ENCODE measurements at places on chromosomes 6 and 20.

DNA sequence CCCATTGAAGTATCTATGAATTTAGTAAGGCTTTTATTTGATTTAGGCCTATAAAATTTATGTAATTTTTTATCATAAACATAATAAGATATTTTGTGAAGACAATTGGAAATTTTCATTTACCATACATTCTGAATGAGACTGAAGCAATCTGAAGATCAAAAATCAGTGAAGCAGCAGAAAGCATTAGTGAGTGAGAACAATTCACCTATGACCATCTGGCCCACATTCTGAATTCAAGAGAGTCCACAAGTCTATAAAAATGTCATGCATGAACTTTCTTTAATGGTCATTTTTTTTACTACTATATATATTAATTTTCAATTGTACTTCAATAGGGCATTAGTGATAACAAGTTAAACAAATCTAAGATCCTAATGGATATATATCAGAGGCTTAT lies 1026.6 kb upstream of the MAP3K7 start:
- H3K27me3 ChIP-seq: no peaks in the 10 kb centered on the region
- no peak overlapping the region for H3K4me3 ChIP-seq
- no peak overlapping the region for H3K27ac ChIP-seq
- DNase-seq: no peak
- no peaks in the 10 kb centered on the region for H3K4me1 ChIP-seq
- no peaks in the 10 kb centered on the region for H3K36me3 ChIP-seq

- H3K4me1 ChIP-seq: no peaks in the 10 kb centered on the region
- peaks cover 20% of the 10 kb centered on the region for H3K27me3 ChIP-seq
- DNase-seq: no peak
- no peak overlapping the region for H3K27ac ChIP-seq
- no peaks in the 10 kb centered on the region for H3K36me3 ChIP-seq
Observed at GRCh38 chr6:88262332-88262731, 96.2 kb upstream of the CNR1 start.

GRCh38 chr6:169752074-169752623 lies 727 bp downstream of the ERMARD start:
- no peak for DNase-seq
- H3K27ac ChIP-seq: peak overlapping the region; percentile 99
- peaks cover 30% of the 10 kb centered on the region for H3K4me1 ChIP-seq
- peak overlapping the region; percentile 92 for H3K4me3 ChIP-seq

- peaks cover 23% of the 10 kb centered on the region for H3K36me3 ChIP-seq
- H3K4me3 ChIP-seq: no peak overlapping the region
- no peaks in the 10 kb centered on the region for H3K4me1 ChIP-seq
- no peak overlapping the region for H3K27ac ChIP-seq
Observed at GRCh38 chr6:38180586-38180985, 361.1 kb downstream of the ZFAND3 start.

GRCh38 chr6:5504078-5504477 lies 242.8 kb downstream of the FARS2 start:
- DNase-seq: no peak
- no peaks in the 10 kb centered on the region for H3K27me3 ChIP-seq
- H3K27ac ChIP-seq: no peak overlapping the region
- peaks cover 33% of the 10 kb centered on the region for H3K4me1 ChIP-seq
- no peaks in the 10 kb centered on the region for H3K36me3 ChIP-seq

DNA sequence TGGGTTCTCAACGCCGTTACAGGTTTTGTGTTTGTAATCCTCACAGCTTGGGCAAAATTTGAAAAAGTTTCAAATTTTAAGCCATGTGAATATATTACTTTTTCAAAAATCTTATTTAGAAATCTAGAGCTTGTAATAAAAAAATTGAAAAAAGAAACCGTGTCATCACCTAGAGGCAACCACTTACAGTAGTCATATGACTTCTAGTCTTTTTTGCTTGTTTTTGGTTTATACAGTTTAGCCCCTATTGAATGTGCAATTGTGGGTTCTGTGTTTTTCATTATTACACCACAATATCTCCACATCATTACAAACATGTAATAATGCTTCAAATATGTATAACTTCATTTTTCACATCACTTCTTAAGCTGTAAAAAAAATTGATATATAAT lies 888 bp downstream of the DYNLRB1 start:
- no peak for DNase-seq
- no peaks in the 10 kb centered on the region for H3K27me3 ChIP-seq
- H3K27ac ChIP-seq: peak overlapping the region; percentile 97
- peaks cover 21% of the 10 kb centered on the region for H3K36me3 ChIP-seq
- H3K4me3 ChIP-seq: peak overlapping the region; percentile 99

DNA sequence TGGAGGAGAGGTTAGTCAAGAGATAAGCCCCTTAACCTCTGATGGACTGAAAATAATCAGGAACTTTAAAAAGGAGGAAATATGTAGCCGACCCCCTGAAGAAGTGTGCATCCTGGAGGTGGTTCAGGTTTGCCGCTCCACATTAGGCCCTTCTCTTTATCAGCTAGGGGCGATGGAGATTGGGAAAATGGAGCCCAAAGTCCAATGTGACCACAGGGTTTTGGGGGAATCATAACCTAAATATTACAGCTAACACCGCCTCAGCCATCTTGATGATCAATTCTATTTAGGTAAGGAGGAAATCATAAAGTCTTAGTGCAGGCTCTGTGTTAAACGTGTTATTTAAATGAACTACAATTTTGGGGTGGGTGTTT lies 1.2 kb downstream of the OGFRL1 start:
- H3K4me3 ChIP-seq: peak overlapping the region; percentile 83
- H3K4me1 ChIP-seq: peaks cover 50% of the 10 kb centered on the region
- no peak for DNase-seq
- H3K36me3 ChIP-seq: peaks cover 13% of the 10 kb centered on the region

DNA sequence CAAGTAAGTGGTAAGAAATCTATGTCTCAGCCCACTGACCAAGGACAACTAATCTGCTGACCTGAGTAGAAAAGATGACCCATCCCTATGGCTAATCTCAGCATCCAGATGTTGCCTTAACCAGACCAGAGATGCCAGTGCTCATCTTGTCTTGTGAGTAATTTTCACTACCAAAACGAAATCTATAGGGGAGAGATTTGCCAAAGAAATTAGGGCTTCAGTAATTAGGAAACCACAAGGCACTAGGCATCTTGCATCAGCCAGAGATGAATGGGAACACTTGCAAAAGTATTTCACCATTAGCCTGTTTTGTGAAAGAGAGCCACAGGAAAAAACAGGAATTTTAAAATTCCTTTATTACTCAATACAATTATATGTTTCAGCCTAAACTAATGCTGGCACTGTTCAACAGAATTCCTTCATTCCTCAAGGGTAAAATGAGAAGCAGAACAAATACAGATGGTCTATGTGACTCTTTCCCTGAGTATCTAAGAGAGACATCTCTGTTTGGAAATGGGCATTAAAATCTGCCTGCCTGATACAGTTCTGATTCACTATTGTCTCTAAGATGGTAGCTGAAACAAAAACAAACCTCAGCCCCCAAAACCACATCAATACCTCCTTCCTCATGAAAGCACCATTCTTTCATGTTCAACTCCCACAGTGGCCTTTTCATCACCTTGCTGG lies 87.8 kb downstream of the GMDS start:
- no peak overlapping the region for H3K4me3 ChIP-seq
- DNase-seq: no peak
- H3K36me3 ChIP-seq: no peaks in the 10 kb centered on the region
- peaks cover 19% of the 10 kb centered on the region for H3K4me1 ChIP-seq
- H3K27ac ChIP-seq: no peak overlapping the region

DNA sequence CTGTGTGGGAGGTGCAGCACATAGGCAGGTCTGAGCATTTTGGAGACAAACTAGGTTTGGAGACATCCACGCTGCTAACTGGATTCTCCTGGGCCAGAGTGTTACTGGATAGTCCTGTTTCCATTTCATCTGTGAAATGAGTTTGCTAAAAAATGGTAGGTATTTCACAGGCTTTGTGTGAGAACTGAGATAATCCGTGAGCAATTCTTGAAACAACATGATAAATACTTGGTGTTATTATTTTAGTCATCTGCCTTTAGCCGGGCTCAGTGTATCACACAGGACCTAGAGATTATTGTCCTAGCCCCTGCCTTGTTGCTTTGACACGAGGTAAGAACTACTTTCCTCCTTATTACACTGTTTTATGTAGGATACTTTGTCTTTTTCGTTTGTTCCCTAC lies 63.0 kb downstream of the PRR18 start:
- H3K4me3 ChIP-seq: peak overlapping the region; percentile 79
- peaks cover 1% of the 10 kb centered on the region for H3K36me3 ChIP-seq
- H3K27ac ChIP-seq: peak overlapping the region; percentile 77
- DNase-seq: no peak

DNA sequence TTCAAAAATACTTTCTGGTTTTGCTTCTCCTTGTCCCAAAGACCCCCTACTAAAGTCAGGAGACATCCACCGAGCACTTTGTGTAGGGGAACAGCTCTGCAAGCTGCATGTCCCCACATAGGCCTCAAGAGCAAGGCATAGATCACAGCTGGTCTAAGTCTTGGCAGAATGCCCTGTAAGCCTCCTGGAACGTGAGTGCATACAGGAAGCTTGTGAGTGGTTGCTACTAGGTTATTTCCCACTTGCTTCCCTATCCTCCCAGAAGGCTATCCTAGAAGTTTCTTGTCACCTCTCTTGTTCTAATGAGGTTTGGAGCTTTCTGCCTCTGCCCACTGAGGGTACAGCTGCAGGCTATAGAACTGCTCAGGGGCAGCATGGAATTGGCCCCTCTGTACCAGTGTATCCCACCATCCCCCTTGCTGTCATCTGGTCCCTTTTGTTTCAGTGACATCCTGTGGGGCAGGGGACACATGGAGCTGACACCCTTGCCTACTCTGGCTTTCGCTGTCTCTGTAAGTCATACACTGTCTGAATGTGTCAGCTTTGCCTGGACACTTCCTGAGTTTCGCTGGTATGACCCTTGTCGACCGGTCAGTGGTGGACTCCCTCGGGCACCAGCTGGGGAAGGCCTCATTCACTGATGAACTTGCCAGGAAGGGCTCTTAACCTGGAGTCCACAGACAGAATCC lies 35.6 kb upstream of the KCNK16 start:
- H3K27ac ChIP-seq: no peak overlapping the region
- no peak overlapping the region for H3K4me3 ChIP-seq
- H3K27me3 ChIP-seq: peaks cover 34% of the 10 kb centered on the region
- H3K36me3 ChIP-seq: no peaks in the 10 kb centered on the region
- H3K4me1 ChIP-seq: peaks cover 7% of the 10 kb centered on the region
- no peak for DNase-seq

- H3K27me3 ChIP-seq: no peaks in the 10 kb centered on the region
- H3K27ac ChIP-seq: no peak overlapping the region
- H3K36me3 ChIP-seq: no peaks in the 10 kb centered on the region
- H3K4me1 ChIP-seq: no peaks in the 10 kb centered on the region
Observed at GRCh38 chr6:116969211-116969863, 92.3 kb downstream of the RFX6 start.

GRCh38 chr6:26478985-26479278 lies 21.2 kb upstream of the BTN1A1 start:
- H3K27ac ChIP-seq: peak overlapping the region; percentile 6
- peaks cover 27% of the 10 kb centered on the region for H3K4me1 ChIP-seq
- no peaks in the 10 kb centered on the region for H3K27me3 ChIP-seq

Measured in central memory CD8-positive, alpha-beta T cell (primary cell).